Stimulated activated CD8-positive, alpha-beta memory T cell treated with anti-CD3 and anti-CD28 coated beads, Interleukin-15, amount 100 ng/mL, for 48 hours (primary cell): ENCODE measurements at places on chromosomes 4 and X.

DNA sequence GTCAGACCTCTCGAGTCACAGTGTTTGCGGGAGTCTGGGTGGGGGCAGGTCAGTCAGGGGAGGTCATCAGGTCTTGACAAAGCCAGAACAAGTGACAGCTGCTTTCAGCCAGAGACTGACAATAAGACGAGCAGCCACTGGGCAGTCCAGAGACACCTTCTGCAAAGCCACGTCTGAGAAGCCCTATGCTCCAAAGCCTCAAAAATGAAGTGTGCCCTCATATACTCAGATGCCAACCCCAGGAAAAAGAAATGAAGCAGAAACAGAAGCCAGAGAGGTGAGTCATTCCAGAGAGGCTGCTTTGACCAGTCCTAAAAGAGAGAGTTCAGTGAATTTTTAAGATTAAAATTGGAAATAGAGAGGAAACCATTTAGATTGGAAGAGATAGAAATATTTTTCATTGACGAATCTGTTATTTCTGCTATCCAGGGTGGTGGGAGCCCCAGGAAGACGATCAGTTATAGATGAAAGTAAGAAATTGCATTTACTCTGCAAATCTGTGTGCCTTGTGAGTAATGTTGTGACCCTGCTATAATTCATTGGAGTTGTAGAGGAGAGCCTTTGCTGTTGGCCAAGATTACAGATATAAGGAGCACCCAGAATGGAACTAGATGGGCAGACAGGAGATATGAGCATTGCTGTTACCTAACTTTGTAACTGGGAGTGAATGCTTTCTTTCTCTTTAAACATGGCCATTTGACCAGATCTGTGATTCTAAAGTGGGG is 77.9 kb downstream of the LRRC66 start:
- no peak for DNase-seq

- DNase-seq, result no peak
Observed at GRCh38 chrX:11460347-11460746, 167.1 kb downstream of the AMELX start.

- DNase-seq, result no peak
Observed at GRCh38 chr4:176011529-176011928, 54.1 kb upstream of the WDR17 start.

- DNase-seq, result no peak
Observed at GRCh38 chr4:80266902-80267380, 477 bp downstream of the FGF5 start.

DNA sequence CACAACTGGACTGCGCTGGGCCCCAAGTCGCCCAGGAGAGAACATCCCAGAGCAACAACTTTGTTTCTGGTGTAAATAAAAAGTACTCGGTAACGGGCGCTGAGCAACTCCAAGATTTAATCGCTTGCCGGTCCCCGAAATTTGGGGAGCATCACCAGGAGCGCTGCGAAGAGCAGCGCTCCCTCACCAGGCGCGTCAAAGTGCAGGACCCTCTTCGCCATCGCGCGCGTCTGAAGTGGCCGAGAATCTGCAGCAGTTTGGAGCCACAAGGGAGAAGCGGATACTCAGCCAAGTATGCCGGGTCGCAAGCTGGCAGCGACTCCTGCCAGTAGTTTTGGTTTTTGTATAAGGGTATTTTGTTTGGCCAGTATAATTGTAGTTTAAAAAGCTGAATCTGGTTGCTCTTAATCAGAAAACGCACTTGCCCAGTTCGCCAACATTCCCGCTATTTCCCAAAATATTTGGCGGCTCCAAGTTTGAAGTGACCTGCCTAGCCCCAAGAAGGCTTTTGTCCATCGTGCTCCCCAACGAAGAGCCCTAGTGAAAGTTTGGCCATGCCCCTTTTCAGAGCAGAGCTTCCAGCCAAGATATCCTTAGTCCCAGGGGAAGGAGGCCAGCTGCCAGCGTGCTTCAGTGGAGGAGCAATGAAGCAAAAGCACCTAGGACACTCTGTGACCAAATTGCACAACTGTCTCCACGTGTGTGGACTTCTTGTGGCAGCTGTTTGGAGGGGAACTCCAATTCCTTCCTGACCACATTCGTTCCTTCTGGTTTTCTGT is 557 bp upstream of the KDR start:
- no peak for DNase-seq

DNA sequence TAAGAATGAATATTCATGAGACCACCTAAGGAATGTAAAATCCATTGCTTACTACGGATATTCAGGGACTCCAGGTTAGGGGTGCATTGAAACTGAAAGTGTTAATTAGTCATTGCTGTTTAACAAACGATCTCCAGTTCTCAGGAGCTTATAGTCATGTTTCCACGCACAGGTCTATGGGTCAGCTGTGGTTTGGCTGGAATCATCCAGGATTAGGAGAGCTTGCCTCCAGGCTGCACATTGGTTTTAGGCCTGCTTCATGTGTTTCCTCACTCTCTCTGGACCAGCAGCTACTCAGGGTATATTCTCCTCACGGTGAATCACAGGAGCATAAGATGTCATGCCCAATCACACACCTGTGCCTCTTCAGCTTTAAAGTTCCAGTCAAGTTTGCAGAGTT is 98.9 kb downstream of the ATXN3L start:
- no peak for DNase-seq

- DNase-seq, result no peak
Observed at GRCh38 chr4:64174247-64174882, 234.9 kb downstream of the TECRL start.

- DNase-seq, result no peak
Observed at GRCh38 chr4:41257257-41257901, 651 bp downstream of the UCHL1 start.

GRCh38 chr4:139508581-139509237 is 47.3 kb downstream of the SETD7 start:
- no peak for DNase-seq

DNA sequence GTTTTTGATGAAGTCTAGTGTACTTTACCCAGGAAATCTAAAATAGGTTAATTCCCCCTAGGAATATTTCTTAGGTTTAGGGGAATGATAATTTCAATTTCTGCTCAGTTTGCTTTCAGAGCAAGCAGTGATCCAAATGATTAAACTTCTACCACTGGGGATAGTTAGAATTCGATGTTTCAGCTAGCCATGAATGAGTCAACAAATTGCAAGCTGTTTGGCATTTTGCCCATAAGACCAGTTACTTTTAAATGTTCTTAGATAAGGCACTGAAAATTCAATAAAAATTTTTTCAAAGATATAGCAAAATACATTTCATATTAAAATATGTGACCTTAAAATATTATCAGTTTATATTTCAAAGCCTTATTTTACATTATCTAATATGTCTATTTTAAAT is 993.6 kb downstream of the ARAP2 start:
- DNase-seq, result no peak

DNA sequence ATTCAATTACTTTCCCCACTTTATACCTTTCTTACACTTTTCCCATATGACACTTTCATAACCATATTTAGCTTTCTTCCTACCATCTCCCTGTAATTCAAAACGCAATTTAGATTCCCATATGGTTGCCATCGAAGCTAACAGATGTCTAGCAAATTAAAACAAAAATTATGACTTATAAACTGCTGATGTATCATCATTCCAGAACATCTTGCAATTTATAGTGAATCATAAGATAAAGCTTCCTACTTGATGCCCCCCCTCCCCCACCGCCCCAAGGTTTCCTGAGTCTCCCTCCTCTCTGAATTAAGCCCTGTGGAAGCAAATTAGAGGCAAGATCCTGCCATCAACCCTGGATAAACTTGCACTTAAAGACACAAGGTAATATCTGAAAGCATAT is 5.4 kb downstream of the TSPAN5 start:
- DNase-seq, result no peak

DNA sequence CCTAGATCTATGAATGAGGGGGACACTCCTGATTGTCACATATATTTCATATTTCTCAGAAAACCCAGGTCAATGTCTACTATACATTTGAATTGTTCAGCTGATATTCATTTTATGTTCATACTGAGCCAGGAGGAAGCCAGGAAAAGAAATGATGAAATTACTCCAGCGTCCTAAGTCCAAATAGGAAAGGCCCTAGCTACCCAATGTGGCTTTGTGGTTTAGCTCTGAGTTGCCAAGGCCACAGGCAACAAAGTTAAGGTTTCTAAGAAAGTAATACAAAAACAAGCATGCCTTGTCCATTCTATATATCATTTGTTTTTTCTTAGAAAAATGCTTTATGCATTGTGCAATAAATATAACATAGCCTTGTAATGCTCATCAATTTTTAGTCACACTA is 4.5 kb upstream of the CSN2 start:
- no peak for DNase-seq

DNA sequence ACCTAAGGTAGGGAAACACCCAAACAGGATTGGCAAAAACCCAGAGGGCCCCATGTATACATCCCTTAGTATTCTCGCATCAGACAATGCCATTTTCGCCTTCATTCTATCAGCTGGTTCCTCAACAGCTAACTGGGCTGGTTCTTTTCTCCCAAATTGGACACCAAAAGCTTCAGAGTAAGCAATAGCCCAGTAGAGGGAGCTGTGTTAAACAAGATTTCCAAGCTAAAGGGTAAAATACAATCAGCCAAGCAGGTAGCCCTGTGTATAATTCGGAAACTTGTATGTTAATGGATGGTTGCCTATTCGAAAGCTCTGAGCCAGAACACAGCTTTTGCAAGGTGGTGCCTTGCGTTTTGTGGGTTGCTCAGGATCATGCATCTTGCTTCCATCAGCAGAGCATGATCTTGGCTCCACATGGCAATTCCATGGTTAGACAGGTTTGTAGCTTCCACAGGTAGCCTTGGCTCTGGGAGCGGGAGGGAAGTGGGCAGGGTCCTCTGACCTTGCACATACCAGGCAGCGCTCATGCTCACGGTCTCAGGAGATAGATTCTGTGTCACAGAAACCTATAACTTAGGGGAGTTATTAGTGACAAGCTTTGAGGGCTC is 115.2 kb upstream of the LNX1 start:
- DNase-seq, result no peak

- no peak for DNase-seq
Observed at GRCh38 chr4:105543881-105544280, 8.5 kb upstream of the ARHGEF38 start.

- no peak for DNase-seq
Observed at GRCh38 chr4:119025420-119025819, 110.2 kb upstream of the MYOZ2 start.

DNA sequence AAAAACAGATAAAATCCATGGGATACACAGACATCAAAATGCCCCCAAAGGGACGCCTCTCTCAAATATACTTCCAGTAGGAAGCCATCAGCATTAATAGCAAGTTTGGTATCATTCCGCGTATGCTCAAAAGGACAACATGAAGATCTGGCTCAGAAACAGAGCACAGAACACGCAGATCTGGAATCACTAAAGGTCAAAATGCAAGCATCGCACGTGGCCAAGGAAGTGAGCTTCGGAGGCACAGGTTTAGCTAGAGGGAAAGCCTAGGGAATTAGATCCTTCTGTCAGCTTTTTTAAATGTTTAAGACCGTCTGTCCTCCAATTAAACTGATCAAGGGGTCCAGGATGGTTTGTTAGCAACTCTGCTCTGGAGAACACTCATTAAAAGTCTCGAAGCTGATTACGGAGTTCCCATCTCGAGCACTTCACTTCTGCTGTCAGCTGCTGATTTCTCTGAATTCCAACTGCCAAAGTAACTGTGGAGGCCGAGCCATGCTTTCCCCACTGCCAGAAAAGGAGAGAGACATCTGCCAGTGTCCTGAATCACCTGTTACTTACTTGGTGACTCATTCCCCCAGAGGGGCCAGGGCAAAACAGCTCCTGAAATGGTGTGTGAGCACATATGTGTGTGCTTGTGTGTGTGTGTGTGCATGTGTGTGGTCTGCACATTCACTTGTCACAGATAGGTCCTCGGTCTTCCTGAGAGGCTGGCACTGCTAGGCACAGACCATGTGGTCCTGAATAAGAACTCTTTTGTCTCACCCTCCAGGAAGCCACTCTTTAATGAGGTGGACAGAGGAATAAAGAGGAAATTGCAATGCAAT is 177.7 kb upstream of the PPARGC1A start:
- DNase-seq, result no peak

DNA sequence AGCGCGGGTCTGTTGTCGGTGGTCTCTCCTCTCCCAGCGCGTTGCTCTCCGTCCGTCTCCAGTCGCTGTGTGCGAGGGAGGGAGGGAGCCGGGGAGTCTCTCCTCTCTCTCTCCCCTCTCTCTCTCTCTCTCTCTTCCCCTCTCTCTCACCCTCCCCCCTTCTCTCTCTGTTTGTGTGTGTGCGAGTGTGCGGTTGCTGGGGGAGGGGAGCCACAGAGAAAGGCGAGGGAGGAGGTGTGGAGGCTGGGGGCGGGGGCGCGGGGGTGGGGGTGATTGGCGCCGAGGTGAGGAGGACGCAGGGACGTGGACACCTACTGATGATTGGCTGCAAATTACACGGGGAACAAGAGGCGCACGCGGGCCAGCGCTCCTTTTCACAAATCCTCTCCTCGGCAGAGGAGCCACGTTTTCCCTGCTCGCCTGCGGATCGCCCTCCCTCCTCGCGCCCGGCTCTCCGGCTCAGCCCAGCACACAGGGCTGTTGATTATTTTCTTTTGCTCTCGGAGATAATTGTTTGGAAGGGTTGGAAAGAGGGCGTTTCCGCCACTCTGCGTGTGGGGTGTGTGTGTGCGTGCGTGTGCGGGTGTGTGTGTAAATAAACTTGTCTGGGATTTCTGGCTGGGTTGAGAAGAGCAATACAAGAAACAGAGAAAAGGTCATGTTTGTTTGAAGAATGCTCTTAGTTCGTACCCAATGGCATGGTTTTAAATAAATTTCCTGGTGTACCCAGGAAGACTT is at the start of gene CXXC4:
TSS of gene CXXC4 (minus strand) at position 73 of the 738 bp plus-strand sequence. CDS start 3,092 bp downstream, outside the sequence.
- DNase-seq, result no peak

- DNase-seq, result no peak
Observed at GRCh38 chrX:95291561-95291960, 1393.1 kb upstream of the DIAPH2 start.

DNA sequence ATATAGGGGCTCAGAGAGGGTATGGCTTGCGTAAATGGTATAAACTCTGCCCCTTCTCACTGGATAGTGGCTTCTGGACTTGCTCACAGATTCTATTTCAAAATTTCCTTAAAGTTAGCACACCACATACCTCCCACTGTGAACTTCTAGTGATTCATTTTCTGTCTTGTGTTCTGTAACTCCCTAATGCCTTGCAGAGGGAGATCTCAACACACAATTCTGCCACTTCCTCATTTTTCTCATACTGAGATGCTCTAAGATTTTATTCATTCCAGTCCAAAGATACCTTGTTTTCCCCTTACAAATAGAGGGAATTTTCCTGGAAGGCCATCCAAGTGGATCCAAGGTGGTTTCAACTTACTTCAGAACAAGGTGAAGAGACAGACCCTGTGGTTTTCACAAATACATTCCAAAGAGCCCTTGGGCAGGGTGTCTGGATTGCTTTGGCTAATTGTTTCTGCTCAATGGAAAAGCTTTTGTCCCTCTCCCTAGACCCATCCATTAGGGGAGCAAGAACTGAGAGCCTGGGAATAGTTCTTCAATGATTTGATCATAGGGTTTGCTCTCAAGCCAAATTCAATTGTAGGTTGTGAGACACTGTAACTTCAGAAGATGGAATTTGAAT is 52.1 kb upstream of the CAPN6 start:
- DNase-seq, result no peak

GRCh38 chr4:85005865-85006377 is 39.4 kb upstream of the WDFY3 start:
- DNase-seq, result no peak
